ENCODE measurements at places on chromosomes 2 and 18. TPM values are rescaled to one million over a fixed set of nuclear protein-coding genes. Genes with fewer than 3 reads are reported as not detected.

DNA sequence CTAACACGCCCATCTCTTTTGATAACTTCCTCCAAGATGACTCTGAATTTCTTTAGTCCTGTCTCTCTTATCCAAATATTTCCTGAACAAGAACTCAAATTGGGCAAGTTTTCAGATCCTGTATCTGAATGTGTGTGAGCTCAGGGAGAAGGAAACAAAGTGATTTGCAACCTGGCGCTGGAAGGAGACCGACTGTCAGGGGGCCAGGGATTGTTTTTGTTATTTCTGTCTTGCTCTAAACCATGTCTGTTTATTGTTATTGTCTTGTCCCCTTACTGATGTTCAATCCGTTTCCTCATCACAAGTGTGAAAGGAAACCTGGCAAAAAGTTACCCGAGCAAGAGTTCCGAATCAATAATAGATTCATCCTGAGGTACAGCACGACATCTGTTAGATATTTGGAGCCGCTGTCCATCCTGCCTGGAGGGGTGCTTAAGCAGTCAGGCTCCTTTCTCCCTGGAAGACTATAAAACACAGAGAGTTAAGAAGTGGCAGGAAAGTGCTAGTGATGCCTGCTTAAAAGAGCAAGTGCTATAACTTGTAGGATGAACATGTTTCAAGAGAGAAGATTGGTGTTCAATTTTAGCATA is 132.5 kb upstream of the OSR1 start:
- DNase-seq = no peak

GRCh38 chr2:121191191-121192170 is 93.5 kb downstream of the TFCP2L1 start:
- no peak for DNase-seq

GRCh38 chr18:44924785-44925499 is 244.3 kb downstream of the SETBP1 start:
- no peak for DNase-seq

DNA sequence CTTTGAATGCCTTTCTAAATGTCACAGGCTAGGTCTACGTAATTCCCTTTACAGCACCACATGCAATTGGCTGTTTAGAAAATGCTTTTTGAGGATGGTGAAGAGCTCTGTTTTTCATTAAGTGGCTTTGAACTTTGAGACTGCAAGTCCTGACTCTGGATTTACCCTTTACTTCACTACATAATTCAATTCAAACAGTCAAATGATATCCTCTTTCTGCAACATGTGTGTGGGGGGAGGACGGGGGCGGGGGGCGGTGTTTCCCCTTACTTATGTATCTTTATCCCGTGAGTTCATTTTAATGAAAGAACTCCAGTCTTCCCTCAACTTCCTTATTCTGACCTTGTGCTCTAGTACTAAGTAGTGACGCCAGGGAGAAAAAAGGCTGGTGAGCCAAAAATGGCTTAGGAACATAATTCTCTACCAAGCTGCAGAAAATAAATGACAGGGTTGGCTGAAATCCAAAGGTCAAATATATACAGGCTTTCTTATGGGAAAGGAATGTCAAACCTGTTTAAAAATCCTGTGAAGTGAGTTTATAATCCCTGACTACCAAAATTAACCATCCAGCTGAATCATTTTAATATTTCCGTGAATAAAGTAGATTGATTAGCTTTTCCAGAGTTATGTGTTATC is 119.6 kb downstream of the SLC8A1 start:
- DNase-seq = no peak

DNA sequence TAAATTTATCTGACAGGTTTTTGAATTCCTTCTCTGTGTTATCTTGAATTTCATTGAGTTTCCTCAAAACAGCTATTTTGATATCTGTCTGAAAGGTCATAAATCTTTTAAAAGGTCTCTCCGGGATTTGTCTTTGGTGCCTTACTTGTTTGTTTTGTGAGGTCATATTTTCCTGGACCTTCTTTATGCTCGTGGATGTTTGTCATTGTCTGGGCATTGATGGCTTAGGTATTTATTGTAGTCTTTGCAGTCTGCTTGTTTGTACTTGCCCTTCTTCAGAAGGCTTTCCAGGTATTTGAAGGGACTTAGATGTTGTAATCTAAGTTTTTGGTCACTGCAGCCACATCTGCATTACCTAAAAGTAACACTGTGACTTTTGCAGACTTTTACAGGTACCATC is 355.2 kb downstream of the PARD3B start:
- no peak for DNase-seq

GRCh38 chr2:130288467-130289403 is 54.0 kb upstream of the IMP4 start:
- no peak for DNase-seq

- DNase-seq = no peak
These were observed 133.6 kb downstream of the GULP1 start for GRCh38 chr2:188425266-188425665.

DNA sequence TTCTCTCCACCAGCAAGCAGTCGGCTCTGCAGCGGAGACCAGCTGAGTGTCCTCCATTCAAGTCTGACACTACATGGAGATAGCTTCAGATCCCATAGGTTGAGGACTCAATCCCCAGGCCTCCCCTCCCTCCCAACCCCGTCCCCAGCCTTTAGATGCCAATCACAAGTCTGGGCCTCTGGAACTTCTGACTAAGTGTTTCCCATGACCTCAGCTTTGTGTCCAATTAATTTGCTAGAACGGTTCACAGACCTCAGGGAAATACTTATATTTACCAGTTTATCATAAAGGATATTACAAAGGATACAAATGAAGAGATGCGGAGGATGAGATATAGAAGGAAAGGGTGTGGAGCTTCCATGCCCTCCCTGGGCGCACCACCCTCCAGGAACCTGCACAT is 77.4 kb downstream of the MERTK start:
- DNase-seq = no peak

The TTC27 gene
- 24.2 TPM for total RNA-seq

The ZBTB7C gene
- total RNA-seq = not detected

The PPP1R1C gene
- not detected for total RNA-seq

The NR4A2 gene
- total RNA-seq = 1.4 TPM
